Anterior cingulate cortex (tissue), 58 donors: ENCODE measurements at places on chromosomes 5 and 9.

DNA sequence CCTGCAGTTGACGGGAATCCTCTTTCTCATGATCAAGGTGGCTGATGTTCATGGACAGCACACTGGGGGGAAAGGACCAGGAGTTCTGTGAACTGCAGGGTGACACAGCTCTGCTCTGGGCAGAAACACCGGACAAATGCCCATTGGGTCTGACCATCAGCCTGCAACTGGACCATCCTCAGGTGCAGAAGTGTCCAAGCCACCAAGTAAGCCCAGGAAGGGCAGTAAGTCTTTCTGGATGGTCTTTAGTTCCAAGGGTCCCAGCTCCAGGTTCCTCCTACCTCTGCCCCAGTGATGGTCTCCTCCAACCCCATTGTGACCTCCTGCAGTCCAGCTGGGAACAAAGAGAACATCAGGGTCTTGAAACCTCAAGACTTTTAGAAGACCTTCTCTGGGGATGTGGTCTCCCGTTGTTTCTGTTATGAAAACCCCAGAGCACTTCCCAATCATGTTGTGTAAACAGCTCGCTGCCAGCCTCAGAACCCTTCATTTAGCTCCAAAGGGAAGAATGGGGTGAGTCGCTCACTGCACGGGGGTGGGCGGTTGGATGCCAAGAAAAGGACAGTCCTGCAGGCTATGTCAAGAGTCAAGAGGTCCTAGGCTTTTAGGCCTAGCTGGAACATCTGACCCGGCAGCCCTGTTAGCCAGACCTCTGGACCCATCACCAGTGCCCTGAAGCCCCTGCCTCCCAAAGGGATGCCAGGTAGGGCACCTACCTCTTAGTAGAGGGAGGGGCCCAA lies 41.8 kb upstream of the TCF7 start:
- DNase-seq = no peak

- DNase-seq = no peak
These were observed 117.0 kb downstream of the CARTPT start for GRCh38 chr5:71836084-71836483.

GRCh38 chr5:142688281-142688989 lies 2.5 kb upstream of the FGF1 start:
- DNase-seq = no peak

DNA sequence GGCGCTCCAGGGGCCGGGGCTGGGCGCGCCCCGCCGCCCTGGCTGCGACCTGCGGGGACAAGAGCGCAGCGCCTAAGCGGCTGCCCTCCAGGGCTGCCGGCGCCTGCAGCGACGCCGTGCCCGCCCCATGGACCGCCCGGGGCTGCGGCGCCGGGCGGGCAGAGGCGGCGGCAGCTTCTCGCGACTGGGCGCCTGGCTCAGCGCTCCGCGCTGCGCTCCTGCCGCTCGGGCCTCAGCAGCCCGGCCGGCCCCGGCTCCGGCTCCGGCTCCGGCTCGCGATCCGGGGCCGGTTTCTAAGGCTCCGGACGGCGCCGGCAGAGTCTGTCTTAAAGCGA lies at the start of gene PITX1:
Gene PITX1, minus strand, starts transcription at position 328 of the 335 bp plus-strand sequence. CDS start 347 bp downstream, outside the sequence.
- no peak for DNase-seq

- DNase-seq = no peak
These were observed 10.6 kb downstream of the PTBP3 start for GRCh38 chr9:112322701-112323377.

GRCh38 chr9:83432877-83433550 lies 105.2 kb downstream of the FRMD3 start:
- DNase-seq = no peak

DNA sequence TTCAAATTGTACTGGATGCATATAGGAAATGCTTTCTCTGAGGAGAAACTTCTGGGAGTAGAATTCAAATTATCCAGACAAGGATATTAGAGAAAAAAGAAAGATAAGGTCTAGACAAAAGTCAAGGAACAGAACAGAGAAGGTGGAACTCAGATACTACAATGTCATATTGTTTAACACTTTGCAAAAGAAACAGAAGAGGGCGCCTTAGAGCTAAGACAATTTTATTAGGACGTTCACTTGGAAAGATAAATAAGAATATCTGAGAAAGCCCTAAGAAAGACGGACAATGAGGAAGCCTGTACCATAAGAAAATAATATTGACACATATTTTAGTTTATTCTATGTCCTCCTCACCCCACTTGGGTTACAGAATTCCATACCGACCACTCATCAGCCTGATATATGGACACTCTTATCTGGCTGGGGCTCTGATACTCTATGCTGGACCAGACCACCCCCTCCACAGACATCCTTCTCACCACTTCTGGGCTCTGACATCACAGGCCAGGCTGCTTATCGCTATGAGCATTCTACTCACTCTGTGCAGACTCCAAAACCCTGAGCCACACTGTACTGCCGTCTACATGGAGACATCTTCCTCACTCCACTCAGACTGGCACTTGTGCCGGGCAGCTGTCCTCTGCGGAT lies 9.1 kb upstream of the AK3 start:
- no peak for DNase-seq

- no peak for DNase-seq
These were observed 159.0 kb downstream of the PJA2 start for GRCh38 chr5:109250533-109251329.

- DNase-seq = no peak
These were observed 1.6 kb upstream of the FBXW11 start for GRCh38 chr5:172008111-172008455.

- DNase-seq = peak; percentile 49
These were observed 10.8 kb upstream of the PRRC2B start for GRCh38 chr9:131382850-131383729.

DNA sequence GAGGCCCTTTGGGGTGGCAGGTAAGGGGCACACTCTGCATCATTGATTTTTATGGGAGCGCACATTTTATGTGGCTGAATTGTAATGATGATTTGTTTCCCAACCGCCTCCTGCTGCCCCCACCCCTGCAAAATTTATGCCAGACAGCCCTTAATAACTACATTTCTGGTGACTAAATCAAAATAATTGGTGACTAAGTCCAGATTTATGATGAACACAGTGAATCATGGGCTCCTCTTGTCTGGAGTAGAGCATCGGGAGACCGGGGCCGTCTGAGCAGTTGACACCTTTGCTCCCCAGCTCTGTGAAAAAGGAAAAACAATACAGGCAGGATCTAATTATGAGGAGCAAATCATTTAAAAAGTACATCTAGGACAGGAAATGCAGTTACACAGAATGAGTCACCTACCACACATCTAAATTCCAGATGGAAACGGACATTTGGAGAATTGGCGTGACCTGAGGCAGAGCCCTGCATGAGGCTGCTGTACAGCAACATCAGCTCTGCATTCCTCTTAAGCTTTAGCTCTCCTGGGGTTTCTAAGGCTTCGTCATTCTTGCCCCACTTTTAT lies 58.9 kb downstream of the DOCK2 start:
- DNase-seq = no peak

- DNase-seq = no peak
These were observed 41.3 kb downstream of the ZNF366 start for GRCh38 chr5:72465601-72466563.

DNA sequence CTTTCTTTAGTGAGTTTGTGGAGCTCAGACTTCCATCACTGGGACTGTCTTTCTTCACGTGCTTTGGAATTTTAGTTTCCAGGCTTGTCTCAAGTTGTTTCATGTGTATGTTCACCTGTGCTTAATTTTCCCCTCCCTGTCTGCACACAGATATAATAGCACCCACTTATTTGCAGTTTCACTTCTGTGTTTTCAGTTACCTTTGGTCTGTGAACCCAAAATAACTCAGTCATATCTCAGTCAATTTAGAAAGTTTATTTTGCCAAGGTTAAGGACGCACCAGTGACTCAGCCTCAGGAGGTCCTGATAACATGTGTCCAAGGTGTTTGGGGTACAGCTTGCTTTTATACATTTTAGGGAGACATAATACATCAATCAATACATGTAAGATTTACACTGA lies 330.4 kb downstream of the ICE1 start:
- no peak for DNase-seq

GRCh38 chr5:172902497-172903472 lies 56.4 kb upstream of the RPL26L1 start:
- DNase-seq = peak; percentile 10

DNA sequence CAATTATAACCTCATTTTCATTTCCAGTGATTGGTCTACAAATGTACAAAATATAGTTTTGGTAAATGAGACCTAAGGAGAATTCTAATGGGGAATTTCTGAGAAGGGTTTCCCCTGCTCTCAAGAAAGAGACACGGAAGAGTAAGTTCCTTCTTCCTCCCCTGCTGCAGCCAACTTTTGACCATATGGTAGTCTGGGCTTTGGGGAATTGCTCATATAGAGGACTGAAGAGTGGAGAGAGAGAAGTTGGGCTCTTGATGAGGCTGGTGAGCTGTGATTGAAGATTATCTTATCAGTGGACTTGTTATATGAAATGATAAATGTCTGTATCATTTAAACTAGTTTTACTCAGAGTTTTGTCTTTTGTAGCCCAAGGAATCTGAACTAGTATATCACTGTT lies 4.3 kb upstream of the LNPEP start:
- DNase-seq = no peak

- no peak for DNase-seq
These were observed at the start of gene BHMT for GRCh38 chr5:79111387-79111959. Gene BHMT, plus strand, starts transcription at chr5:79111809. Its CDS starts 77 bp downstream, at chr5:79111886.

GRCh38 chr9:113220467-113221002 lies 542 bp downstream of the FKBP15 start:
- no peak for DNase-seq

DNA sequence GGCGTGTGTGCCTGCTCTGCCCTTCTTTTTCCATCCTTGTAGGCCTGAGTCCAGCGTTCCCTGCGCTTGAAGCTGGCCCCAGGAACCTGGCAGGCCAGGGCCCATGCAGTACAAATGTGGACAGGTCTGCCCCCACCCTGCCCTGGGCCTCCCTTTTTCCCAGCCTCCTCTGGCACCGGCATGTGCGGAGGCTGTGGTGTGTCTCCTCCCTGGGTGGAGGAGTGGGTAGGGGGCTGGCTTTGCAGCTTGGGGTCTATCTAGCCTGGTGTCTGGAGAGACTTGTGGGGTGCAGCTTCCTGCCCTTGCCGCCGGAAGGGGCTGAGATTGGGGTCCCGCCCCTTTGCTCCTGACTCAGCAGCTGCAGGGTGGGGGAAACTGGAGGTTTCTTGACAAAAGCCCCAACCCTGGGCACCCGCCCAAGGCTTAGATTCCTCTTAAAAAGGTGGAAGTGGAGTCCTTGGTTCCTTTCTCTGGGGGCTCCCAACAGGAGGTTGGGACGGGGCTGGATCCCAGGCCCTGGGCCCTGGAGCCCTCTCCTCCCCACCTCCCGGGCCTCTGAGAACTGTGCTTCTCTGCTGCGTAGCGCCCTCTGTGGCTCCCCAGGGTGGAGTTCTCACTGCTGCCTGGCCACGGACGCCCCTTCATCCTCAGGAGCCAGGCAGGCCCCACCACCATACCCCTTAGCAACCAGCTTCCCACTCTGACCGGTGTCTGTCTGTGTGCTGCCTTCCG lies 18.0 kb downstream of the RXRA start:
- DNase-seq = no peak

- DNase-seq = no peak
These were observed 1.4 kb downstream of the ZMYND19 start for GRCh38 chr9:137588891-137589290.

DNA sequence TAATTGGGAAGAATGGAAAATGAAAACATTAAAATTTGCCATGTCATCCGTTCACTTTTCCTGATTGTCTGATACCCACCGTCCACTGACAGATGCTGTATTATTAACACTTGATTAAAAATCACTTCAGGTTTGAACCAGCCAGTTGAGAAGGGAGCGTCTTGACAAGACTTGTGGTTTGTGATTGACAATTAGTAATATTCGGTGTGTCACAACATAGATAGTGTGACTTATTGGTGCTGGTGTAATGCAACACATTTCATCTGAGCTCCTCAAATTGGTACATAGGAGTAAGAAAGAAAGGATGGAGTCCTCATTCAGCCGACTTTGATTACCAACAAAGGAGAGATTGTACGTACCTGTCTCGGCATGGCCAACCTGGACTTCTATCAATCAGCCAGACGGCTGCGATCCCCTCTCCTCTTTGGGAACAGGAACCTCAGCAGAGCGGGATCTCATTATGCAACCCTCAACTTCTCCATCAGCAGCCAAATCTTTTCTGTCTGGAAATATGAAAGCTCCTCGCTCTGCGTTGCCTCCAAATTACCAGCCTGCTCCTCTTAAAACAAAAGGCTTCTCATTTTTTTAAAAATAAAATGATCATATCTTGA lies 211.7 kb upstream of the MVB12B start:
- no peak for DNase-seq

DNA sequence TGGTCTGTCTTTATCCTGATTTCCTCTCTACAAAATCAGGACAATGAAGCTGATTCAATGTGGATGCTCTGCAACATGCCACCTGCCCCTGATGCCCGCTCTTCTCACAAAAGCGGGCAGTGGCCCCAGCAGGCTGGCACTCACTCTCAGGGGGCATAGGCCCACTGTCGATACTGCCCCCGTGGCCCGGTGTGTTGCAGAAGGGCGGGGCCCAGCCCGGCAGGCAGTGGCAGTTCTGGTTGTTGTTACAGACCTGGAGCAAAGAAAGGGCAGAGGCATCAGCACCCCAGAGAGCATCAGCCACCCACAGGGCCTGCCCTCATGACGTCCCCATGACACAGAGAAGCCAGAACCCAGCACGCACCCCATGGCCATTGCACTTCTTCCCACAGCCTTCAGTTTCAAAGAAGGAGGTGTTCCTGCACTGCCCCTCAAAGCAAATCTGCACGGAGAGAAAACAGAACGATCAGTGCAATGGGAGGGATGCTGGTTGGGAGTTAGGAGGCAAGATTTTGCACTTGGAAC lies 31.5 kb downstream of the NIPAL4 start:
- no peak for DNase-seq

DNA sequence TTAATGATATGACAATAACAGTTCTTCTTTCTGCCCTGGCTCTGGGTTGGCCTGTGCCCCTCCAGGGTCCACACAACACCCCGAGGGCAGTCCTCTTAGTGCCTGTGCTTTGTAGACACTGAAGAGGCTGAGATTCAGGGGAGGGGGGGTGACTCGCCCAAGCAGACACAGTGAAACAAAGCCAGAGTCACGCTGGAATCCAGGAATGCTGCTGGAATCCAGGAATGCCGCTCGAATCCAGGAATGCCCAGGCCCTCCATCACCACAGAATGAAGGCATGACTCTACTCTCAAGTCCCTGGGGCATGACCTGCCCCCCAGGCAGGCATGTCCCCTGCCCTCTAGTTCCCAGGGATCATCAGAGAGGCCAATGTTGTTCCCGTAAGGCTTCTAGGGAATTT lies 73.1 kb downstream of the LRSAM1 start:
- no peak for DNase-seq

GRCh38 chr5:135825373-135826220 lies 8.9 kb upstream of the SLC25A48 start:
- no peak for DNase-seq

GRCh38 chr9:78278177-78278777 lies 18.6 kb upstream of the PSAT1 start:
- DNase-seq = no peak

GRCh38 chr5:103804711-103805110 lies 242.1 kb upstream of the NUDT12 start:
- no peak for DNase-seq

GRCh38 chr5:143314659-143315058 lies 88.8 kb downstream of the NR3C1 start:
- DNase-seq = no peak

GRCh38 chr5:132667309-132667708 lies 6.5 kb upstream of the IL4 start:
- no peak for DNase-seq

GRCh38 chr5:131630208-131630962 lies 4.6 kb downstream of the RAPGEF6 start:
- no peak for DNase-seq
